ENCODE measurements at places on chromosomes 3 and 15.

DNA sequence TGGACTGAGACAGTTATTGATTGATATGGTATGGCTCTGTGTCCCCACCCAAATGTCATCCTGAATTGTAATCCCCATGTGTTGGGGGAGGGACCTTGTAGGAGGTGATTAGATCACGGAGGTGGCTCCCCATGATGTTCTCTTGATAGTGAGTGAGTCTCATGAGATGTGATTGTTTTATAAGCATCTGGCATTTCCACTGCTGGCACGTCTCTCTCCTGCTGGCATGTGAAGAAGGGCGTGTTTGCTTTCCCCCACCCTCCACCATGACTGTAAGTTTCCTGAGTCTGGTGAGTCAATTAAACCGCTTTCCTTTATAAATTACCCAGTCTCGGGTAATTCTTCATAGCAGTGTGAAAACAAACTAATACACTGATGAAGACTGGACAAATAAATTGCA, 105.6 kb upstream of the MELTF start:
- DNase-seq = no peak

GRCh38 chr3:193865339-193865738, 270.6 kb upstream of the HES1 start:
- no peak for DNase-seq

DNA sequence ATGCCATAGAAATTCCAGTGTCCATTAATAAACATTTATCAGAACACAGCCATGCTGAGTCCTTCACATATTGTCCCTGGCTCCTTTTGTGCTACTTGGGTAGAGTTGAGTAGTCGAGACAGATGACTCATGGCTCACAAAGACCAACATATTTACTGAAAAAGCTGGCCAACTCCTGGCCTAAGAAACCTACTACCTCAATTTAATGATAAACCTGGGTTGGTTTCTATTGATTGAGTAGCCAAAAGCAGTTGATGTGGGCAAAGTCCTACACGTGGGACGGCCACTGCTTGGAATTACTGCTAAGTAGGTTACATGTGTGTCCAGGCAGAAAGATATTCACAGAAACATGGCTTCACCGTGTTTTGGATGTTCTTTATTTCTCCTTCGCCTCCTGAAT, 402.2 kb downstream of the NR2F2 start:
- no peak for DNase-seq

DNA sequence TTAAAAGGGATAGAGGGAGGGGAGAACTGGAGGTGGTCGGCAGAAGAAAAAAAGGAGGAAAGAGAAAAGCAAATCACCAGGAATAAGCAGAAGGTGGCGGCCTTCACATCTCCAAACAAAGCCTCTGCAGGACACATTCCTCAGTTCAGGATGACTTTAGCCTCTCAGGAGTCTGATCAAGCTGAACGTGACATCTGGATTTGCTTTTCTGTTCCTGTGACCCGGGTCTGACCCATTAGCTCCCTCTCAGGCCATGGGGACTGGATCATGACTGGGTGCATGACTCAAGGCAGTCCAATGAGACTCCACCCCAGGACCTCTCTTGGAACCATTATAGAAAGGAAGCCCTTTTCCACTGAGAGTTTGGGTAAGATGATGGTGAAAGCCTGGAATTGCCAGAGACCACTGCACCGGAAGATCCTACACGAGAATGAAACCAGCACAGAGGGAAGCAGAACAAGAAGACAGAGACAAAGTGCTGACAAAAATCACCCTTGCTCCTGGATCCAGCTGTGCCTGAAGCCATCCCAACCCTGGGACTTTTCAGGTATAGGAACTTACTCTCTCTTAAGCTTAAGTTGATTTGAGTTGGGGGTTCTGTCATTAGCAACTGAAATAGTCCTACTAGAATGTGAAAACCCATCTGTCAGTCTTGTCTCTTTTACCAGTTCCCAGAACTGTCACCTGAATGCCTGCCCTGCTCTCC, 45.4 kb upstream of the RAD18 start:
- no peak for DNase-seq

DNA sequence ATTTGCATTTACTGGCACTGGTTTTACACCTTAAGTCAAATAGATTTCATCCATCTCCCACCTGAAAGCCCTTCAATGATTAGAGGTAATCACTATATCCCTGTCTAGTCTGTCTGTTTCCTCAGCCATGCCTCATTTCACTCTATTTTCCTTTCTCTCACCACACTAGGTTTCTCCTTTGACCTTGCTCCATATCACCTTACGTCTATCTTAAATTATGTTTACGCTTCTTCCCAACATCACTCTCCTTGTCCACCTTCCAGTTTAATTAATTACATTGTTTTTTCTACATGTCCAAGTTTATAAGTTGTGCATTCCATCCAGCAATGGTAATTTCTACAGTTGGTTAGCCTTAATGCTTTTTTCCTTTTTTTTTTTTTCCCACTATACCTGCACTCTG, 396.7 kb upstream of the PDZRN3 start:
- no peak for DNase-seq

DNA sequence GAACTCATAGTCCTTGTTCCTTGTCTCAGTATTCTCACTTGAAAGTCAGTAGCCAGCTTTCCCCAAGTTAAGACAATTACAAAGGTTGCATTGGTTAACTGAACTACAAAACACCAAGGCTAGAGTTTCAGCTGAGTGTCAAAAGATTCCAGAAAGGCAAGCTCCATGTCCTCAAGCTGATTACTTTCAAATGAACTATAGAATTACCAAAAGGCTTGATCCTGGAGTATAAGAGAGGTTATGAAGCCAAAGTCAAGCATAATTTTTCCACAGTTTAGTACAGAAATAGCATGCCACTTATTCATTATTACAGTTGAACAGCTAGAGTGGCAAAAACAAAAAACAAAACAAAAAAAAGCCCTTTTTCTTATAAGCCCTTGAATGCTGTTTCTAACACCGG, 51.9 kb downstream of the ZBTB20 start:
- no peak for DNase-seq

DNA sequence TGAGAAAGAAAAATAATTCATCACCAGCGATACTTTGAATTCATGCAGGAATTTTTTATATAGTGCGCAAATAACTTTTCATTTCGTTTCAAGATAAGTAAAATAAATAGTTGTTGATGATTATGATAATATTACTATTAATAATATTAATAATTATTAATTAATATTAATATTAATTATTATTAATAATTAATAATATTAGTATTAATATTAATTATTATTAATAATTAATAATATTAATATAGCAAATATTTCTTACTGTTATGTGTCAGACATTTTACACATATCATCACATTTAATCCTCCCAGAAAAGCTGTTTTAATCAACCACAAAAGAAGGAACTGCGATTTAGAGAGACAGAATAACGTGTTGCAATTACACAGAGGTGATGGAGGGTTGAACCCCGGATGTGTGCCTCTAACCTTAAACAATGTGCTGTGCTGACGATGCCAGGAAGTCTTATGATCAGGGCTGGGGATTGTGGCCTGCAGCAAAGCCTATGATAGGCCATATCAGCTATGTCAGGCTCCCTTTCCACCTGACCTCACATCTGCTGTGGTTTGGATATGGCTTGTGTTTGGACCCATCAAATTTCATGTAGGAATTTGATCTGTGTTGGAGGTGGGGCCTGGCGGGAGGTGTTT, 263.5 kb upstream of the NR2F2 start:
- no peak for DNase-seq

DNA sequence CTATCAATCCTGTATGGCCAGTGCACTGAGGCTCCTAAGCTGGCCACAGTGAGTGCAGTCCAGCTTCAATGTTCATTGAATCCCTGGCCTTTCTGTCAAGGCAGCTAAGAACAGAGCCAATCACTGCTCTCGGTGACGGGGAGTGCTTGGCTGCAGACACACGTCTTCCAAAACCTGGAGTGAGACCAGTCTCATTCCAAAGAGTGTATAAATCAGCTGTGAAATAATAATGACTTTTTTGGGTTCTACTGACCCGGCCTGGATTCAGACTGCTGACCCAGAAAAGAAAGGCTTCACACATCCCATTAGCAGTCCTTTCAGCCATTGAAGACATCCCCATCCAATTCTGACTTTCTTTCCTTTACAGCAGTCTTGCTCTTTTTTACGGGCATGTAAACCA, 665.5 kb downstream of the GBE1 start:
- DNase-seq = no peak

- no peak for DNase-seq
These were observed 105.2 kb upstream of the RNF7 start for GRCh38 chr3:141632779-141633374.

- no peak for DNase-seq
These were observed 59.5 kb upstream of the SLC6A1 start for GRCh38 chr3:10933021-10933420.

DNA sequence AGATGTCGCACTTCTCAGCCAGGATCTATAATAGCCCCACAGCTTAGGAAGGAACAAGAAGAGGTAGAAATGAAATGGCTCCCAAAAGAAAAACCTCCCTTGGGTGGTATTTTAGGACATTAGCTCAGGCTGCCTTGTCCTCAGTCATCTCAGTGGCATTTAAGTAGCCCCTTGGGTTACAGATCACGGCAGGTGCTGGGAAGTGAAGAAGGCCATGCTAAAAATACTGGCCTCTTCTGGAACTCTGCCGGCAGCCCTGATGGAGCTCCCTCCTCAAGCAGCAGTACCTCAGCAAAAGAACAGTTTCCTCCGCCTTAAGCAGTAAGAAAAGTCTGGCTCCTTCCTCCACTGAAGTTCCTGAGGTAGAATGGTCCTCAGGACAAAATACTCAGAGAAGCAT, 7.3 kb upstream of the TPM1 start:
- DNase-seq = no peak

GRCh38 chr3:33331414-33331813, 54.2 kb downstream of the FBXL2 start:
- no peak for DNase-seq

GRCh38 chr15:74283368-74283767, 47.2 kb downstream of the CCDC33 start:
- no peak for DNase-seq

DNA sequence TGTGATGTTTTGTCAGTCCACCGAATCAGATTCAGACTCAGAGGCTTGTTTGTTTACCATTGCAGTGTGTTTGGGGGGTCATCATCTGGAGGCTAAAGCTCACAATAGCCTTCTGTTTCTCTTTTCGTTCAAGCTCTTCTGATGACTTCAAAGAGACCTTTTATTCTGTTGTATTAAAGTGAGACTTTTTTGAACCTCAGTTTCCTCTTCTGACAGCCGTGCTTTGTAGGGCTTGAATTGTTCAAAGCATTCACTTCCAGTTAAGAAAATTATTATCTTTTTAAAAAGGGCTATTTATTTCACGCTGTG, 1.3 kb downstream of the PXK start:
- DNase-seq = no peak

DNA sequence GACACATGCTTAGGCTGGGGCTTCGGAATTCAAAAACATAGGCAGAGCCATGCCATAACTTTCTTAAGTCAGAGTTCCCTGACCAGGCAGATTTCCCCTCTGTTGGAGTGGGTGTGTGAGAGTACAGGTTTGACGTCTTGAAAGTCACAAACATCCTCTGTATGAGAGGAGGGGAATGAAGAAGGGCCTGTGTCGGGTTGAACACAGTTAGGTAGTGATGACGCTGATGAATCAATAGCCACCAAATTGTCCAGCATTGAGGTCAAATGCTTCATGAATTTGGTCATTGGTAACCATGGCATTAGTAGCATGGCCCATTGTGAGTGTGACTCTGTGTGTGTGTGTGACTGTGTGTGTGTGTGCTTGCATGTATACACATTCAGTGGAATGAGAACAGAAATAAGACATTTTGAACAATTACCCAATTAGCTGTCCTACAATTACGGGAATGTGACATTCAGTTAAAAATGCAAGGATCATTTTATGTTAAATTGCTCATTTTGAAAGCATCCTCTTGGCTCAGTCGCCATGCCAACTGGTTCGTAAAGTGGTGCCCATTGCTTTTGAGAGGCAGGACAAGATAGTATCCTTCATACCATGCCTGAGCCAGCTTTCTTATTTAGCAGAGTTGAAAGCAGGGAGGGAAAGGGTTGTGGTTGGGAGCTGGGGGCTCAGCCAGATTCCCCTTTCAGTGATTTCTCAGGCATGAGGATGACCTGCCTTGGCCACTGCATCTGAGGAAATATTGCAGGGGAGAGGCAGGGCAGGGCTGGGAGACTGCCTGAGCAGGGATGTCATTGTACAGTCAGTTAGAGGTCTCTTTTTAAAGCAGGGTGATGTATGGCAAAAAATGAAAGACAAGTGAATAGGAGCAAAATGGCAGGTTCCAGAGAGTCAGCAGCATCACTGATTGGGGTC, 35.4 kb downstream of the RBP2 start:
- no peak for DNase-seq

DNA sequence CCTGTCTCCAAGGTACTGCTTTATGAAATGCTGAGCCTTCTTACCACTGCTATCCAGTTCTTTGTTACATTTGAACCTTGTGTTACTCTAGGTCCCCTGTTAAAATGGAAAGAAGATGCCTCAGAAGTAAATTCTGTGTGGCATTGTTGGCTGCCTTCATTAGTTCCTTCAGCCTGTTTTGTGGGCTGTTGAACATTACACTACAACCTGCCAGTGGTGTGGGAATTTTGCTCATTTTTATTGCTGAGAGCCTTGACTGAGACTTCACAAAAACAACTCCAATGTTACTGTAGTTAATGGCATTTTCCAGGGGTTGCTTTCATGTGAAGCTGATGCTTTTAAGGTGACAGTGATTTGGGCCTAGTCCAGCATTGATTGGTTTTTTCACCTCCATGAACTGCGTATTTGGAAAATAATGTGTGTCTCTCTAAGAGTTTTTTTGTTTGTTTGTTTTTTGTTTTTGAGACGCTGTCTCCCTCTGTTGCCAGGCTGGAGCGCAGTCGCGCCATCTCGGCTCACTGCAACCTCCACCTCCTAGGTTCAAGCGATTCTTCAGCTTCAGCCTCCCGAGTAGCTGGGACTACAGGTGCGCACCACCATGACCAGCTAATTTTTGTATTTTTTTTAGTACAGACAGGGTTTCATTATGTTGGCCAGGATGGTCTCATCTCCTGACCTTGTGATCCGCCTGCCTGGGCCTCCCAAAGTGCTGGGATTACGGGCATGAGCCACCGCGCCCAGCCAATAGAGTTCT, 4.3 kb downstream of the MAPK6 start:
- DNase-seq = no peak

DNA sequence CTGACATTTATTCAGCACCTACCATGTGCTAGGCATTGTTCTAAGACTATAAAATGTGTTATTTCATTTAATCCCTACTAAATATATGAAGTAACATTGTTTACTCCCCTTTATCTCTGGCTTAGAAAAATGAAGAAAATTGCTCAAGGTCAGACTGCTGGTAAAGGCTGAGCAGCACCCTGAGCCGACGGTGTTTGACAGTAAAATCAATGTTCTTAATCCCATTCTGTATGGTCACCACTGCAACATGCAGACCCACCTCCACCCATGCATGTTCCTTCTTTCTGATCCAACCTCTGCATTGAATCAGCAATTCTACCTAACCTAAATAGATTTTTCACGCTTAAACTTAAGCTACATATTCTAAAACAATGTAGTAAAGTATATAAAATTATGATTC, 216.5 kb downstream of the ZBBX start:
- DNase-seq = no peak

- DNase-seq = no peak
These were observed 469 bp downstream of the GUCA1C start for GRCh38 chr3:108953210-108953609.

Measured in activated T-cell treated with anti-CD3 and anti-CD28 coated beads, Interleukin-2, amount 50 U/mL, for 48 hours (primary cell).